Neural progenitor cell (in vitro differentiated cells): ENCODE measurements at places on chromosomes 11 and 22.

- DNase-seq, result no peak
Measured at GRCh38 chr22:29393019-29393608, 4.7 kb upstream of the AP1B1 start.

DNA sequence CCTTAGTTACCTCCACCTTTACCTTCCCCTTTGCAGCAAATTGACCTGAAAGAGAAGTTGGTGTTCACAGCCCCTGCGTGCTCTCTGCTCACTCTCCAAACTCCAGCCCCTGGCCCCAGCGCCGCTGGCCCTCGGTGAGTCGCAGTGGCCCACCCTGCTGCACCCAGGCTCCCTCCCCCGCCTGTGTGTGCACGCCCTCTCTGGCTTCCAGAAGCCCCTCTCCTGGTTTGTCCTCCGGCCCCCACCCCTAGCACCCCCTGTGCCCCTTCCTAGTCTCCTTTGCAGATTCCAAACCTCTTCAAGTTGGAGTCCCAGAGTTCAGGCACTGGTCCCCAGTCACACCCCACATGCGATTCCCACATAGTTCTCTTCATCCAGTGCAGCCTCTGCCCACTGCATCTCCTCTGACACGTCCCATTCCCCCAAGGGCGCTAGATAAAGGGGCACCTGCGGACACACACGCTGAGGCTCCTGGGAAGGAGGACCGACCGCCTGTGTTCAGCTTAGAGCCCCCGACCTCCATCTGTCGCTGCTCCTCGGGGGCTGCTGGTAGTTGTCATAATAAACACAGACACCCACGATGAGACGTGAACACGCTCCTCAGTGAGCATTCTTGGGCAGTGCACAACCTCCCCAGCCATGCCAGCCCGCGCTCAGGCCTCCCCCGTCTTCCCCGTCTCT lies 1.5 kb upstream of the PHRF1 start:
- no peak for DNase-seq

DNA sequence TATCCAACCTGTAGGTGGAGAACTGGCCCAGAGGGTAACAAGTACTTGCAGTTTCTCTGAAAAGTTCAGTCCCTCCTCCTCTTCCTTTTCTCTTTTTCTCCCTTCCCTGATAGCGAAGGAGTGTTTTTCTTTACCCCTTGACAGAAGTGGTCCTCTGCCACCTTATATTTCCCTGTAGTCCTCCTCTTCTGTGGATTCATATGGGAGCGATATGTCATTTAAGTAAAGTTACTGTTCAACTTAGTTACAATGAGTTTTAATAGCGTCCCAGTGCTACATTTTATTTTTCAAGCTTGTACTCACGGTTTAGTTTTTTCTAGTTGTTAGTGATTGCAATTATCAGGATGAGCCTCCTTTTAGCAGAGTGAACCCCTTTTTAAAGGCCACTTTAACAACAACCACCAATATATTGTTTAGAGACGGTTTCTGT lies 1.4 kb downstream of the PCF11 start:
- DNase-seq, result no peak

DNA sequence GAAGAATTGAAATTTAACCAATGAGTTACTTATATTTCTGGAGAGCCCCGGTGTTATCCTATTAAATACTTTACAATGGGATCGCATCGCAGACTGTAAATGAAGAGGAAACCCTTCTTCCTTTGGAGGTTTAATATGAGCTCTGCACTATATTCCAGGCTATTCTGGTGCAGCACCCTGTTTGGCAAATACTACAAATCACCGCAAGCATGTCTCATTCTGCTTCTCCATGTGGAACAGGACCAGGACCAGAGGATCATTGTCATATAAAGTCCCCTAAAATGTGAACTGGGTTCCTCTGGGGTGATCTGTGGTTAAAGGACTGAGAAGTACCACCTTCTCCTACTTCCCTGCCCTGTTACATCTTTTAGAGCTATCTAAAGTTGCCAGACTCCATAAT lies 703.7 kb downstream of the DLG2 start:
- DNase-seq, result no peak

- no peak for DNase-seq
Measured at GRCh38 chr11:68890490-68891231, 13.0 kb downstream of the MRPL21 start.

GRCh38 chr11:22539821-22540256 lies 85.8 kb downstream of the FANCF start:
- peak; percentile 46 for DNase-seq

GRCh38 chr11:60195923-60196368 lies 13.1 kb upstream of the MS4A6A start:
- no peak for DNase-seq

- no peak for DNase-seq
Measured at GRCh38 chr11:120601536-120601935, 90.0 kb downstream of the GRIK4 start.

GRCh38 chr11:776561-777287 lies 563 bp downstream of the GATD1 start:
- peak; percentile 90 for DNase-seq

GRCh38 chr22:45532235-45532631 lies 29.6 kb downstream of the FBLN1 start:
- no peak for DNase-seq

DNA sequence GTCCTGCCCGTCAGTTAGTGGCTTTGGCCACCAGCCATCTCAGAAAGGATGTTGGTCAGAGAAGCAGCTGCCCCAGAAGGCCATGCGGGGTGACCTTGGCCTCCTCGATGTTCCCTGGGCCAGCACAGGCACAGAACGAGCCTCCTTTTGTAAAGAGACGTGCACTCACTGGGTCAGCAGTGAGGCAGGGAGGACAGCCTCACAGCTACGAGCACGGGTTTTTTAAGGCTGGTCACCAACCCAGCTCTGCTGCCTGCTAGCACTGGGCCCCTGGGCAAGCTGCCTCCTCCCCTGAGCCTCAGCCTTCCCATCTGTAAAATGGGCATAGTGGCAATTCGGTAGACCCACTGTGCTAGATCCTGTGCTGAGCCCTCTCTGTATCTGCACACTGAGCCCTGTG lies 10.8 kb downstream of the IGLL1 start:
- DNase-seq, result no peak

GRCh38 chr11:35066783-35067423 lies 72.1 kb upstream of the CD44 start:
- DNase-seq, result no peak
